NT2/D1 (cell line): ENCODE measurements at places on chromosomes 6 and 20.

GRCh38 chr20:32752458-32753250, 9.4 kb upstream of the COMMD7 start:
- DNase-seq = no peak

DNA sequence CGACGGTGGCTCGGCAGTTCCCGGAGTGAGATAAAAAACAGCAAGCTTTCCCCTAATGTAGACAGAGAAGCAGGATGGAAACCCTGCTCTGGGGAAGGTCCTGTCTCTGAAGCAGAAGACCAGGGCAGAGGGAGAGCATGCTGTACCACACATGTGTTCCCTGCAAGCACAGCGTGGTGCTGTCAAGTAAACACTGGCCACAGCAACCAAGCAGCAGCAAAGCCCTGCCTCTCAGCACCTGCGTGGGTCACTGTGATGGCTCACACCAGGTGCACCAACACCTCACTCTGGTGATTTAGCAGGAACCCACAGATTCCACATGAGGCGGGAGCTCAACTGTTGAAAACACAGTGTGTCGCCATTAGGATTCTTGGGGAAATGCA, 65.2 kb upstream of the TXNDC5 start:
- DNase-seq = no peak

DNA sequence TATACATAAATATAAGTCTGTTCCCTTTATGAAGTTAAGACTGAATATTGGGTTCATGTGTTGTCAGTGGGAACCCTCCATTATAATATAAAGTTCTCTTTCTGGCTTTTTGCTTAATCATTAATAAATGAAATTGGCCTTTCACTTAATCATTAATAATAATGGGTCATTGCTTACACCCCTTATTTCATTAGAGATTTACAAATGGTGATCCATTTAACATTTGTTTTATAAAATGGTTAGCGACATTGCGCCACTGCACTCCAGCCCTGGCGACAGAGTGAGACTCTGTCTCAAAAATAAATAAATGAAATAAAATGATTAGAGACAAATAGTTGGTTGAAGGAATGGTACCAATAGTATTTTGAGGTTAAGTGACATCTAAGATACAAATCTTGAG, 18.5 kb downstream of the DDX43 start:
- no peak for DNase-seq

DNA sequence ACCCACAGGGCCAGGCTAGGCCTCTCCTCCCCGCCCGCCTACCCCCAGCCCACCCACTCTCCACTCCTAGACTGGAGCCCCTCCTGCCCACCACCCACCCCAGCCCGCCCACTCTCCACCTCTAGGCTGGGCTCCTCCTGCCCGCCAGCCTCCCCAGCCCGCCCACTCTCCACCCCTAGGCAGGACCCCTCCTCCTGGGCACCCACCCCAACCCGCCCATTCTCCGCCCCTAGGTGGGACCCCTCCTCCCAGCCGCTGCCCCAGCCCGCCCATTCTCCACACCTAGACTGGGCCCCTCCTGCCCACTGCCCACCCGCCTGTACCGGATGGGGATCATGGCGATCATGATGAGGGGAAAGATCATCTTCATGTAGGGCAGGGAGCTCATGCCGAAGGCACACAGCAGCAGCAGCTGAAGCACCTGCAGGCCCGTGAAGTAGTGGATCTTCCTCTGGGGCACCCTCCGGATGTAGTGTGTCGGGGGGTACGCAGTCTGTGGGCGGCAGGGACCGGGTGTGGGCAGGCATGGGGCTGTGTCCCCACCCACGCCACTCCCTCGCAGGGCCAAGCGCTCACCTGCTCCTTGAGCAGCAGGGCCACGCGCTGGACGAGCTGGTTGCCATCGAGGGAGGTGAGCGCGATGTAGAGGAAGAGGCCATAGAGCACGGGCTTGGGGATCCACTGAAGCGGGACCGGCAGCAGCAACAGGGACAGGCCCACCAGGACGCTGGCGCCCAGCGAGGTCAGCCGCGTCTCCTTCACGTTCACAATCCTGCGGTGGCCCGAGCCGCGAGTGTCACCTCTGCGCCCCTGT, 10.8 kb downstream of the SLC4A11 start:
- DNase-seq = no peak

DNA sequence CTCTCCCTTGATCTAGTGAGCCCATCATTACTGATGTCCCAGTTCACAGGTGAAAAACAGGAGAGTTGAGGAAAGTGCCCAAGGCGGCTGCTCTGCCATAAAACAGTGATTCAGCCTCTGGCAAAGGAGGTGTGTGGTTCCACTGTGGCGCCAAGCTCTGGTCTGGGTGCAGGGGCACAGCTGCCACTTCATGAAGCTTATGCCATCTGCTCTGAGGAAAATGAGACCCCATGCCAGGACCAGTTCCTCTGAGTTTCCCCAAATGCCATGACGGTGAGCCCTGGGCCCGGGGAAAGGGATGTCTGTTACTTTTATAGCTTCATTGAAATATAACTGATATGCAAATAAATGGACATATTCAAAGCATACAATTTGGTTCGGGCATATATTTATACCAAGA, 33.7 kb upstream of the ZBP1 start:
- no peak for DNase-seq

DNA sequence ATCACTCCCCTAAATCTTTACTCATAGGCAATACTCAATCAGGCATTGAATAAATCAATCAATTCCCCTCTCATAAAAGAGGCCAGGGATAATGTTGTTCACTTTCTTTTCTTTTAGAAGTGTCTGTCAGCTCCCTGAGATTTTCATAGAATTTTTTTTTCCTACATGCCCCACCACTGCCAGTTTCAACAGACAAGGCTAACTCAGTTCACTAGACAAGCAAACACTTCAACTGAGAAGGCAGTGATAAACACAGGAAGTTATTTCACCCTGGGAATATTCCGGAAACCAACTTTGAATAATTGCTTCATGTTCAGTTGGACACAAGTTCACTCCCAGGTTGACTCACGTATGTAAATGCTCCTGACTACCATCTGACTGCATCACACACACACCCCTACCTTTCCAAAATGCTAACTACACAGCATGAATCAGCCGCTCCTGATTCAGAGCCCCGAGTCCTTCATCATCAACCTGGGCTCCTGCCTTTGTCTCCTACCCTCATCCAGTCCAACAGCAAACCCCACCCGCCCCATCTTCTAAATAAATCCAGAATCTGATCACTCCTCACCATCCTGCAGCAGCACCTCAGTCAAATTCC, 143.9 kb downstream of the BCAS1 start:
- DNase-seq = no peak

- no peak for DNase-seq
Observed at GRCh38 chr20:53934421-53935343, 135.7 kb downstream of the BCAS1 start.

DNA sequence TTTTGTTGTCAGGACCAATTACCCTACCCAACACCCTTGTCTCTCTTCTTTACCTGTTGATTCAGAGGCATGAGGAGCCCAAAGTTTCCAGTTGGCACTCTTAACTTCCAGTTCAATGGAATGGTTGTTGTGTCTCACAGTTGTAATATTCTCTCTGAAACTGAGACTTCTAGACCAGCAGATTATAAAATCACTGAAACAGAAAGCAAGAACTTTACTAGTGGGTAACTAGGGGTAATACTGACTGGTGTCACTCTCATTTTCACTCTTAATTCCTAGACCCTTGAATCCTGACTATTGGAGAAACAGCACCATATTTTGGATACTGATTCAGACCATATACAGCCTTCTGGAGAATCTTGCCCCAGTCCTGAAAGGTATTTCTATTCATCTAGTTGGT, 140.2 kb upstream of the MMS22L start:
- DNase-seq = no peak

DNA sequence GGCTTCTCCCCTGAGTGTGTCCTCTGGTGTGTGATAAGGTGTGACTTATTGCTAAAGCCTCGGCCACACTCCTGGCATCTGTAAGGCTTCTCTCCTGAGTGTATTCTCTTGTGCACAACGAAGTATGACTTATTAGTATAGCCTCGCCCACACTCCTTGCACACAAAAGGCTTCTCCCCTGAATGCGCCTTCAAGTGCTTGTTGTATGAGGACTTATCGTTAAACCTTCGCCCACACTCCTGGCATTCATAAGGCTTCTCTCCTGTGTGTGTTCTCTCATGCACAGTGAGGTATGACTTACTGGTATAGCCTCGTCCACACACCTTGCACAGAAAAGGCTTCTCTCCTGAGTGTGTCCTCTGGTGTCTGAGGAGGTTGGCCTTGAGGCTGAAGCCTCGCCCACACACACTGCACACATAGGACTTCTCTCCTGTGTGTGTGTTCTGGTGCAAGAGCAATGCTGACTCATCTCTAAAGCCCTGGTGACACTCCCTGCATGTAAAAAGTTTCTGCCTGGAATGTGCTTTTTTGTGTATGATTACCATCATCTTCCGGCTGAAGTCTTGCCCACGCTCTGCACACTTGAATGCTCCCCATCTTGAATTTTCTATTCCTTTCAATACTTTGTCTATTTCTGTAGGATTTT, 20.4 kb downstream of the ZNF337 start:
- no peak for DNase-seq

GRCh38 chr6:85468326-85468725, 18.4 kb downstream of the NT5E start:
- DNase-seq = no peak

GRCh38 chr20:41074441-41074840, 45.8 kb downstream of the TOP1 start:
- DNase-seq = no peak

- no peak for DNase-seq
Observed at GRCh38 chr6:47169785-47170616, 127.9 kb upstream of the ADGRF1 start.

GRCh38 chr6:26568601-26569432, 27.9 kb upstream of the ABT1 start:
- peak; percentile 82 for DNase-seq

- no peak for DNase-seq
Observed at GRCh38 chr20:21017528-21018085, 88.6 kb downstream of the LINC00237 start.

- no peak for DNase-seq
Observed at GRCh38 chr6:52543262-52543661, 33.6 kb downstream of the TRAM2 start.

DNA sequence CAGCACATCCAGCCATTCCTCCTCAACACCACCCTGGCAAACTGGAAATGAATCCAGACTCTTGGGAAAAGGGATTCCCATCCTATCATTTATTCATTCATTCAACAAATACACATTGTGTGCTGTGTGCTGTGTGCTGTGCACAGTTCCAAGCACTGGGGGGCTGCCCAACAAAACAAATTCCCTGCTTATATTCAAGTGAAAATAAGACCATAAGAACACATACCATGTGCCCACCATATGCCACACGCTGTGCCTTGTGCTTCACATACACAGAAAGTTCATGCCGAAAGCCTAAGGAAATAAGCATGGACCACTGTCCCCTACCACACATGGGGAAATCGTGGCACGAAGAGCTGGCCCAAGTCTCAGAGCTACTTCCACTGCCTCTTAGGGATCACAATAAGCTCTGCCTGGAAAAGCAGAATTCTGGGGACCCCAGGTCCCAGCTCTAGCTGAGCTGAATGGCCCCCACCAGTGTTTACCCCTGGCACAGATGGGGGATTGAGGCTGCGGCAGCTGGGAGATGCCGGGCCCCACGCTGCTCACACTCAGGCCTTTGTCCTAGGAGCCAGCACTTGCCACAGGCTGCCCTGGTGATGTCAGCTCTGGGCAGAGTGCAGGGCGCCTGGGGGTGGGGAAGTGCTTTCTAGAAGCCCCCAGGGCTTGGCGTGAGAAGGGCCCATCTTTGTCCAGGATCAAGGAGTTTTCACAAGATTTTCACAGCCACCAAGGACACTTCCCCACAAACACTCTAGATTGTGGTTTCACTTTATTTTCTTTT, 99.6 kb downstream of the PREX1 start:
- DNase-seq = no peak

DNA sequence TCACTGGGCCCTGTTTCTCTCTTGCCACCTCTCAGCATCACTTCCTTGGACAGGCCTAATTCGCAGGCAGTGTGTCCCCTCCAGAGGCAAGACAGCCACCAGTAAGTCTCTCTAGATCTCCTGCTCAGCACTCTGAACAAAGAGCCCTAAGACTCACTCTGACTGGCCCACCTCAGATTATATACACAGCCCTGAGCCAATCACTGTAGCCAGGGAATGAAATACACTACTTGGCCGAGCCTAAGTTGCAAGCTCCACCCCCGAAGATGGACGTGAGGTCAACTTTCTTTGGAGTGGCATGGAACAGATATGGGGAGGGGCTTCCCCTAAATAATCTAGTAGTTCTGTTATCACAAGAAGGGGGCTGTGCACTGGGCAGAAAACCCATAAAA, 4.1 kb downstream of the BPI start:
- no peak for DNase-seq

- DNase-seq = no peak
Observed at GRCh38 chr20:52179331-52180179, 12.0 kb downstream of the ZFP64 start.

DNA sequence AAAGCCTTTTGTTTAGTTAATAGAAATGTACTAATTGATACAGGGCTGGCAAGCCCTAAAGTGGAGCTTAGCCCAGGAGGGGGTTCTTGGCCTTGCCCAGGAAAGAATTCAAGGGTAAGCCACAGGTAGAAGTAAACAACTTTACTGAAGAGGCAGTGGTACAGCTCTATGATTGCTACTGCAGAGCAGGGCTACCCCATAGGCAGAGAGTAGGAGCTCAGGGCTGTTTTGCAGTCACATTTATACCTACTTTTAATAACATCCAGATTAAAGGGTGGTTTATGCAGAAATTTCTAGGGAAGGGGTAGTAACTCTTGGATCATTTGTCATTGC, 680.4 kb upstream of the GJE1 start:
- no peak for DNase-seq

GRCh38 chr20:50034567-50035180, 51.9 kb downstream of the SNAI1 start:
- no peak for DNase-seq

DNA sequence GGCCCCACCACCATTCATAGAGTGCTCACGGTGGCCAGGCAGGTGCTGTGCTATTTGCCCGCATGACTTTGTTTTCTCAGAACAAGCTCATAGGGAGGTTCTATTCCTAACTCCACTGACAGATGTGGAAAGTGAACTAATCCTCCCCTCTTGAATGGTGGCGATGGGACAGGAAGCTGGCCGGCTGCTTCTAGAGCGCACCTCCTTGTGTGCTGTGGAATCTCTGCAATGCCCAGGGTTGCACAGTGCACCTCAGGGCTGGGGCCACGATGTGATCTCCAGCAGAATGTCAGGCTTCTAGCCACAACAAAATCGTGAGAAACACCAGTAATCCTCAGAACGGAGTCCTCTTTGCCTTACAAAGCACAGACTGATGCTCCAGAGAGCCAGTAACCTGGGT, 53.8 kb upstream of the SLC22A23 start:
- DNase-seq = no peak

DNA sequence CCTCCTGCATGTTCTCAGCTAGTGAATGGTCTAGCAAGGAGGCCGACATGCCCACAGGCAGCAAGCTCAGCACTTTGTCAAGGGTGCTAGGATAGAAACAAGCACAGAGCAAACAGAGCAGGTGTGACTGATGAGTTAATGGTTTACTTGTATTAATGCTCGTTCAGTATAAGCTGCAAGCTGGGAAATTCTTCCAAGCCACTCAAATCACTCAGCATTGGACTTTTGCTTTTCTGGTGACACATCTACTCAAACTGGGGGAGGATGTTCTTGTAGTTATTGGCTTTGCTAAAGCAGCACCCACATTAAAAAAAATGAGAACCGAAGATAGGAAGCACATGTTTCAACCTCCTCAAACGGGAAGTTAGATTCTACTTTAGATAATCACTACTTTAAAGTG, 43.1 kb upstream of the NEDD9 start:
- no peak for DNase-seq
